Hematopoietic multipotent progenitor cell treated with erythropoietin and hydrocortisone succinate and interleukin-3 and kit ligand, for 8 days (in vitro differentiated cells): ENCODE measurements at places on chromosomes 7 and 10.
A peak's percentile ranks its signal among the peaks of the same experiment; 100 is the strongest.

- DNase-seq, result no peak
These were observed 114.8 kb downstream of the WDFY4 start for GRCh38 chr10:48799341-48800006.

DNA sequence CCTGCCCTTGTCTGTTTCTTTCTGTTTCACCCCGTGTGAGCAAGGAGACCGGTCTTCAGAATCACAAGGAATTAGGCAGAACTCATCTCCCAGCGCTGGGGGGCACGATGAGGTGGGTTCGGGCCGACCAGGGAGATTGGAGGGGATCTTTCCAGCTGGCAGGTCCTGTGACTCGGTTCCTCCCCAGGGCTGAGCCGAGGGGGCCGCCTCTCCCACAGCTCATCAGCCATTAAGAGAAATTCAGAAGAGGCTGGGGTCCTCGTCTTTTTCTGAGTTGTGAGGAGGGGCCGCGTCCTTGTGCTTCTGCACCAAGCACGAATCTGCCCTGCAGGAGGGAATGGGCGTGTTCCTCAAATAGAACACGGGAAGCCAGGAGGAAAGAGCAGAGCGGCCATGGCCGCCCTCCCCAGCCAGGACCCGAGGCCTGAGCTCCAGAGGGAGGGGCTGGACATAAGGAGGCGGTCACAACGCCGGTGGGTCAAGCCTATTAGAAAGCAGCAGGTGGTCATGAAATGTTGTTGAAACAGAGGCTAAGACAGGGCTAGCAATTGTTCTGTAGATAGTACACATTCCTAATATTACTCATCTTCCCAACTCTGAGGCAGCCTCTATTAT, 125.3 kb downstream of the ADARB2 start:
- no peak for DNase-seq

DNA sequence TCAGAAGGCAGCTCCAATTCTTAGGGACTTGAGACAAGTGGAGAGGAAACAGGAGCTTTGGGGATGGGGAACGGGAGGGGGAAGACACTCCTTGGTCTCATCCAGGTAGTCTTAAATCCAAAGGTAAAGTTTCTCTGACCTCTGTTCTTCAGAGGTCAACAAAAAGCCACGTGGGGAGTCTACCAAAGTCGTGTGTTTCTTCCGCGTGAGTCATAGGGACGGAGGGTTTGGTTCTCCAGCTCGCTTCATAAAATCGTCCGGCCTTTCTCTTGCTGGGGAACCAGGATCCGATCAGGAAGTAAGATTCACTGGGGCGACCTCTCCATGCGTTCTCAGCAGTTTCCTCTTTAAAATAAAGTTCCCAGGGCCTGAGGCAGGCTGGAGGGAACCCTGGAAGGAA, 275.7 kb downstream of the TCERG1L start:
- no peak for DNase-seq

GRCh38 chr7:158362912-158363905, 224.4 kb downstream of the PTPRN2 start:
- no peak for DNase-seq

DNA sequence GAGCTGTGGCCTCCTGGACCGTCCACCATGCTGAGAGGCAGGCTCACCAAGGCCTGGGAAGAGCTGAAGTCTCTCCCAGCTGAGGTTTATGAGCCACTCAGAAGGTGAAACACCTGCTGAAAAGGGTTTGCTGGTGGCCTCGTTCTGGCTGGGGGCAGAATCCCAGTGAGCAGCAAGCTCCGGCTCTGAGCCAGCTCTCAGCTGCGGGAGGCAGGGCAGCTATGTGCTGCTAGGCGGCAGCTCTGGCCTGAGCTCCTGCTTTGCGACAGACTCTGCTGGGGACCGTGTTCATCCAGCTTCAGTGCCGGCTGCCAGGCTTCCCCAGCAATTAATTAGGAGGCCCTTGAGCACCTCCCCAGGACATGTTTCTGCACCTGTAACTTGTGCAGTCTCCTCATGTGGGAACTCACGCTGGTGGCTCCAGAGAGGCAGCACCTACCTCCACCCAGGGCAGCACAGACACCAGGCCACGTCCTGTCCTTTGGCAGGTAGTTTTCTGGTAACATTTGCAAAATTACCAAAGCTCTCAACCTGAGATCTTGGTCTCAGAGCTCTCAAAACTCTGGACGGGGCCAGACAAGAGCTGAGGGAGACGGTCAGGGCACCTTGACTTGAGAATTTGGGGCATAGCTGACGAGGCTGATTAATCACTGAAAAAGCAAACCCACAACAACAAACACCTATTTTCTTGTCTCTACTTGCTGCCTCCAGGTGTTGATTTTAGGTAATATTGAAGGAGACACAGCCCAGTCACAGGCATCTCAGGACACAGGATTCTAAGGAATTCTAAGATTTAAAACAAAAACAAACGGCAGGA, 185.0 kb downstream of the TCERG1L start:
- no peak for DNase-seq

DNA sequence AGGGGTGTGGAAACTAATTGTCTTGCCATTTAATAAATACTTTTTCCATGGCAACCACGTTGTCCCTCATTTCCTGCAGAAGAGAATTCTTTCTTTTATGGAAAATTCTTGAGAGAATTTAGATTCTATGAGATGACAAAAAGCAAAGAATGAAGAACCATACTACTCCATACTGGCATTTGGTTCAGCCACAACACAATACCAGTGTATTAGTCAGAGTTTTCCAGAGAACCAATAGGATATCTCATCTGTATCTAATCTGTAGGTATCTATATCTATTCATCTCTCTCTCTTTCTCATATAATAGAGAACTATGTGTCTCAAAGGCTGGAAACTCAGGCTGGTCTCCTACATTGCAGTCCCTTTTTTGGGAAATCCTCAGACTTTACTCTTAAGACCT, 44.6 kb upstream of the NAMPT start:
- DNase-seq, result no peak

DNA sequence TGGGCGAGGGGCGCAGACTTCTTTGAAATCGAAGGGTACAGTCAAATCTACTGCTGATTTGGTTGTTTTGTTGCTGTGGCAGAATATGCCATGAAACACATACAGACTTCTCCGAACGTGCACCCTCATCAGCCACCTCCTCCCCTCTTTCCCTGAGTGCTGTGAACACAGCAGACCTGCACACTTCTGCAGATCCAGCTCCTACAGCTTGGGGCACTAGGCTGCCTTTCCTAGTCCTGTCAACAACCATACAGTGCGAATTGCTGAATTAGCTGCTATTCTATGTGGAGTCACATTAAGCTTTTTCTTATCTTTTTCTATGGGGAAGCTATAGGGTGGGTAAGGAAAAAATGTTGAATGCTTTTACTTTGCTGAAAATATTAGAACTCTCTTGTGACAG, 57.5 kb downstream of the COL17A1 start:
- DNase-seq, result peak; percentile 41

DNA sequence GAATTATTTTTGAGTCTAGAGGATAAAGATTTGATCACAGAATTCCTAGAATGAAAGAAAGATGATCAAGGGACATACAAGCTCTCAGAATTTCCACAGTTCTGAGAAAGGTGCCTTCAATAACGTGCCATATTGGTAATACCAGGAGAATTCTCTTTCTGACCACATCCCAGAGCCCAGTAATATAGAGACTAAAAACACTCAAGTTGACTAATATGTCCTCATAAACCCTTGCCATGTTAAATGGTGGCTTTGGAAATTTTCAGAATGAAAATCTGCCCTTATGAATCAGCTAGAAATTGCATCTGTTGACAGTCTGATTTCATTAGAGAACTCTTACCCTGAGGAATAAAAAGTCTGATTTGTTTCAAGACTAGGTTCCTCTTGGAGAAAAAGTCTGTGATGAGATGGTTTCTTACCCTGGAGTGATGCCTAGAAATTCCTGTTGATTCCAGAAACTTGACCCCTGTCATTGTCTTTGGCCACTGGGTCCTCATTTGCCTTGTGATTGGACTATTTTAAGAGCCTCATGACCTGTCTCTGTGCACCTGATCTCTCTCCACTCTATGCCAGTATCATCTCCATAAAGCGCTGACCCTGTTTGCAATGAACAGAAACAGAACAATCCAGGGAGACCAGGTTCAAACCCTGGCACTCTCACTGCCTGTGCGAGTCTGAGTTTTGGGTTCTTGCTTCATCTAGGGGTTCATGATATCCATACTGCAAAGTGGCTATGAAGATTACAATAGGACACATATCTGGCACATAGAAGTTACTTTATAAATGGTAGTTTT, 3.3 kb downstream of the IL2RA start:
- DNase-seq, result no peak

DNA sequence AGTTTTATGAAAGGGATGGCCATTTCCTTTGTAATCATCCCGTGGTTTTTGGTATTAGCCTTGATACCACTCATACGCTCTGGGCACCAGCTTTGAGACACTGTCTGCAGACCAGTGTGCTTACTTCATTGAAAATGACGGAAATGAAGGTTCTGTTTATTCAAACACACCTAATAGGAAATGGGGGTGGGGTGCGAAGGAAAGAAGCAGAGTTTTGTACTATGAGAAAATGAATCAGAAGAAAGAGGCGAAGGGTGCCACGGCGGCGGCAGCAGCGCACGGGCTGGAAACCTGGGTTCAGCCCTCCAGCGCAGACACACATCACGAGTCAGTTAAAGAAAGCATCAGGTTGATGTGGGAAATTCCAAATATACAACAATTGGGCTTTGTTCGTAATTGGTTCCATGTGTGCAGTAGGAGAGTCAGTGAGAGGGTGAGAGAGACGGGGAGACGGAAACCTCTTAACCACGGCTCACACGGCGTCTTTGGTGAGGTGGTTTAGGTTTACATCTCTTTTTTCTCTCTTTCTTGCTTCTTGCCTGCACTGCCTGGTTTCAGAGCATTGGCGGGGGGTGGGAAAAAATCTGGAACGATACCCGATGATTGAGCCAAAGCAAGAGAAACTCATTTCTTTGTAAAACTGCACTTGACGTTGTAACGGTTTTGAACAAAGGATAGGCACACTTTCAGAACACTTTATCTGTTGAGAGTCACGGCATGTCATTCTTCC, 321.2 kb downstream of the FRMD4A start:
- no peak for DNase-seq

DNA sequence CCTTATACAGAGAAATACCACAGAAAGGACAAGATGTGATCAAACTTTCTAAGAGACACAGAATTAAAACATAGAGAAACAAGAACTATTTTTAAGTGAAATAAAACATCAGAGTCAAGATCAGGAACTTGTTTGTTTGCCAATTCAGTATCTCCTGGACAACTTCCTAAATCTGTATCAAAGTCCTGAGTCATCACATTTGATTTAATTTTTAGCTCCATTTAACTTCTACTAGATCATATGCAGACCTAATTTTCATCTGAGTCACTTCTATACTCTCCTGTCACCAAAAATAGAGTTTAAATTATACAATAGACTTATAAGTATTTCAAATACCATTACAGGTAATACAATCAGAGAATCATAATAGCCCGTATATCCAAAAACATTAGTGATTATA, 268.1 kb downstream of the PRKG1 start:
- no peak for DNase-seq

GRCh38 chr10:45591280-45591679, 81.3 kb downstream of the ZFAND4 start:
- no peak for DNase-seq

- no peak for DNase-seq
These were observed 189.9 kb upstream of the PDE1C start for GRCh38 chr7:32259931-32260596.

GRCh38 chr10:125329056-125329455, 168.7 kb upstream of the CTBP2 start:
- DNase-seq, result no peak

DNA sequence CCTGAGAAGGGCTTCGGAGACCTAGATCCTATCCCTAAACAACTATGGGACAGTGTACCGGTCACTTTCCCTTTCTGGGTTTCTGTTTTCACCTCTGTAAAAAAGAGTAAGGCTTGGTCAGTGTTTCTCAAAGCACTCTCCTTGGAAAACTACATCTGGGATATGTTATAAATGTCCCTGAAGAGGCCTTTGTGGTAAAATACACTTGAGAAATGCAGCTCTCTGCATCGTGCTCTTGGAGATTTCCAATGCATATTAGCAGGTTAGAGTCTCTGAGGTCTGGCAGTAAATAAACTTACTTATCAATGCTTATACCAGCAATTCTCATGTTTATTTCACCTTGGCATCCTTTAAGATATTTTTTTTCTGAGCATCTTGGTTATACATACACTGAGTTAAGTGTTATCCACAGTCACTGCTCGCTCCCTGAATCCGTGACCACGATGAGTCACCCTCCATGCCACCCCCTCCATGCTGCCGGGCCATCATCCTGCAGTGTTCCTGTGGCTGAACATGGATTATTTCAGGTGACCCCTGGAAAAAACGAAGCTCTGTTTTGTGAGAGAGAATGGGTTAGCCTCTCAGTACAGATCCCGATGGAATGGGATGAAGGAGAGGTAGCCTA, 3.3 kb upstream of the TBXAS1 start:
- no peak for DNase-seq

DNA sequence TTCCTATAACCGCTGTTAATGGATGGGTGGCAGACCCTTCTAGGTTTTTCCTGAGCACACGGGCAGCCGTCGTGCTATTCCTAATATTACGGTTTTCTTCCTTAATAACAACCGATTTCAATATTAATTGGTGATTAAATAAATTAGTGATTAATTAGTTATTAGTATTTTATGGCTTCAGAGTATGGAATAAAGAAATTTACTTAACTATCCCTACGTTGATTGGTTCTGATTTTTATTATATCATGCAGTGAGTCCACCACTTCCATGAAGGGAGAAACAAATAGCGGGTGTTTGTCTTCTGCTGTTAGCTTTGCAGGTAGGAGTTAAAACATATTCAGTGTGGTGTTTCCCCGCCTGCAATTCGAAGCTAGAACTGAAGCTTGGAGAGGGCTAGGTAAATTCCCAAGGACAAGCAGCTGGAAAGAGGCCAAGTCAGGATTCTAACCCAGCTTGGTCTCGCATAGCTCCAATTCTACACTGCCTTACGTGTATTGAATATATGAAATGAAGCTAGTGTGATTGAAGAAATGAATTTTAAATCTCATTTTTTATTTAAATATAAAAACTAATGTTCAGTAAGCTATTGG, 928 bp upstream of the CSTF2T start:
- DNase-seq, result peak; percentile 19

DNA sequence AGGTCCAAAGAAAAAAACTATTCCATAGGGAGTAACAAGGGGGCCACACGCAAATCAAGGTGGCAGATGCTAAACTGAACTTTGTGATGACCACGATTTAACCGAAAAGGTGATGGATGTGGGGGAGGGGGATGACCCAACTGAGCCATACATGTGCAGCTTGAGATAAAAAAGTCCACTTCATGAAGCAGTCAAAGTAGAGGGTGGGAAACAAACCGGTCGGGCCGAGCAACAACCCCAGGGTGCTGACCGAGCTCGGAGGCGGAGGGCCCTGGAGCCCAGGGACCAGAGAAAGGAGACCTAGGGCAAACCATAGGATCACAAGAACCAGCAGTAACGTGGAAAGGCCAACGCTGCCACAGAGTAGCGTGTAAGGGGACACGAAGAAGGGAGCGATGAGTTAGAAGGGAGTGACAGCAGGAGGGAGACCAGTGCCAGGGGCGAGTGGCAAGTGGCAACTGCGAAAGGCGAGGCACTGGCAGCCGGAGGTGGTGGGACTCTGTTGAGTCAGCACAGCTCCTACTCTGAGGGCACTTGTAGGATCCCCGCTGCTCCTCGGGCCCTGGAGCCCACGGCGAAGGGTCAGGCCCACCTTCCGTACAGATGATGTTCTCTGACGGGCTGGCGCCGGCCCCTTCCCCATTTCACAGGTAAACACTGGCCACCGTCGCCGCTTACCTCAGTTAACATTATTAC, 540 bp downstream of the SNX13 start:
- DNase-seq, result peak; percentile 56

GRCh38 chr10:76303682-76304316, 872.4 kb downstream of the LRMDA start:
- peak; percentile 53 for DNase-seq

GRCh38 chr7:134676743-134677142, 30.1 kb downstream of the BPGM start:
- DNase-seq, result peak; percentile 42

- no peak for DNase-seq
These were observed 133.2 kb upstream of the ITGB1 start for GRCh38 chr10:33091201-33091600.
